Stimulated activated CD8-positive, alpha-beta memory T cell treated with anti-CD3 and anti-CD28 coated beads, Interleukin-4, amount 100 ng/mL, for 1 hour (primary cell): ENCODE measurements at places on chromosomes 6 and 20.

GRCh38 chr6:31351033-31351380 is 6.0 kb downstream of the HLA-B start:
- DNase-seq: no peak

- no peak for DNase-seq
These were observed 12.4 kb upstream of the F13A1 start for GRCh38 chr6:6332811-6333244.

- DNase-seq: no peak
These were observed 136.0 kb downstream of the SOD2 start for GRCh38 chr6:159557031-159557430.

DNA sequence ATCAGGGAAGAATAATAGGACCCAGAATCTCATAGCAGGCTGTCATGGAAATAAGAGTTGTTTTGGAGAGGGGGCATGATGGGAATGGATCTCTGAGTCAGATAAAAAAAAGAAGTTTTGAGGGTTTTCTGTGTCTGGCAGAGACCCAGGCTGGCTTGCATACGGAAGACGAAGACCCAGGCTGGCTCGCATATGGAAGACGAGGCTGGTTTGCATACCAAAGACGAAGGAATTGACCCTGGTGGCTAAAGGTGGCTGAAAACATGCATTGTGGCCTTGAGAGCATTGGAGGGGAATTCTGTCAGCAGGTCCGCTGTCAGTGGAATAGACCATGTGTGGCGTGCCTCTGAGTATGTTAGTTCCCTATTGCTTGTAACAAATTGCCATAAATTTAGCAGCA is 335.1 kb downstream of the BTBD3 start:
- DNase-seq: no peak

- no peak for DNase-seq
These were observed 348.4 kb downstream of the TPBG start for GRCh38 chr6:82711971-82712370.

DNA sequence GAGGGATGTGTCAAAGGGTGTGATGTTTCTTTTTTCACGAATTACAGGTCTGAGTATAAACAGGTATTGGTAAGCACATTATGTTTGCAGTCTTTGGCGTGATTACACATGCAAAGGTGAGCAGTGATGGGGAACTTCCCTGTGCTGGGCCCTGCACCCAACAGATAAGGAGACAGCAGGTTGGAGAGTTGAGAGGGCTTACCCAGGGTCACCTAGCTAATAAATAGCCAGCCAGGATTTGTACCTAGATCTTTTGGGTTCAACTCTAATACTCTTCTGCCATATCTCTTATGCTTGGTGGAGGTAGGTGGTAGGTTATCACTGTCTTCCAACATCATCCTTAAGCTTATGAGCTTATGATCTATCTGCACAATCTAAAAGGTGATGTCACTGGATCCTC is 46.5 kb downstream of the AFG1L start:
- no peak for DNase-seq

- no peak for DNase-seq
These were observed 179.8 kb downstream of the ERMARD start for GRCh38 chr6:169931261-169931660.

- no peak for DNase-seq
These were observed 47.6 kb downstream of the CHD6 start for GRCh38 chr20:41570557-41570956.

DNA sequence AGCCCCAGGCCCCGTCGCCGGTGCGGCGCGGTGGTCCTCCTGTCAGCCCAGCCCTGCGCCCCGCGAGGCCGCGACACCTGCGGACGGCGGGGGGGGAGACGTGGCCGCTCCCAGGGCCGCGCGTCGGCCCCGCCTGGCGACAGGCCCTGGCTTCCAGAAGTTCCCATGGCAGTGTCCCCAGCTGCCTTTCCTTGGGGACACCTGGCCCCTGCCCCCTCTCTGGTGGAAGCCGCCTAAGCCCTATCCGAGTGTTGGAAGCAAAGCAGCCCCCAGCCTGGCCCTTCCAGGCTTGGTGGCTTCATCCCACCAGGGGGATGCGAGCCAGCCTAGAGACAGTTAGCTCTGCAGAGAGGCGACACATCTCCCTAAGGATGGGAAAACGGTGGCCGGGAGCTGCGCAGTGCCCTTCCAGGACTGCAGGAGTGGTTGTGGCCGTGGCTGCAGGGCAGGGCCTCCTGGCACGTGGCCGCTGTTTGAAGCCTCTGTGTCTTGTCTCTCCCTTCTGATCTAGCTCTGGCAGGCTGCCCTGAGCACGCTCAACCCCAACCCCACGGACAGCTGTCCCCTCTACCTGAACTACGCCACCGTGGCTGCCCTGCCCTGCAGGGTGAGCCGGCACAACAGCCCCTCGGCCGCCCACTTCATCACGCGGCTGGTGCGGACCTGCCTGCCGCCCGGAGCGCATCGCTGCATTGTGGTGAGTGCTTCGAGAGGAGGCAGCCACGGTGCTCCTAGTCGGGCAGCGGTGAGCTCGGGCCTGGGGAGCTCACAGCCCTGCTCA is 816 bp downstream of the NPEPL1 start:
- DNase-seq: no peak

DNA sequence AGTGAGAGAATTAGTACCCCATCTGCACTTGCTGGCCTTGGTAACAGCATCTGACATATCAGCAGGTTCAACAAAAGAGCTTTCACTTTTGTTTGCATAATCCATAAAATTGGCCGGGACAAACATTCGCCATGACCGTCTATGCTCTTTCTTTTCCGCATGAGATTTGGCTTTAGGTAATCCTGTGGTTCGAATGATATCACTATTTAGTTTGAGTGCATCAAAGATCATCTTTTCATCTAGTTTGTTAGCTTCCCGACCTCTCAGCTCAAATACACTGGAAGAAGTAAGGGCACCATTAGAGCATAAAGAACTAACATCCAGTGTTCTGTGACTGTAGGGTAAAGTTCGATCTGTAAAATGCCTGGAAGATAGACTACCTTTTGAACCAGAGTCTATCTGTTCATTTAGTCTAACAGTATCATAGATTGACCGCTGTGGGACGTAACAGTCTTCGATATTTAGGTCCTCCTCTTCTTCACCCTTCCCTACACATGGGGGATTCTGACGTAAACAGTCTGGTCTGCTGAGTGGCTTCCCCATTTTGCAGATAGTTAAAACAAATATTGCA is 101.6 kb downstream of the DST start:
- no peak for DNase-seq

DNA sequence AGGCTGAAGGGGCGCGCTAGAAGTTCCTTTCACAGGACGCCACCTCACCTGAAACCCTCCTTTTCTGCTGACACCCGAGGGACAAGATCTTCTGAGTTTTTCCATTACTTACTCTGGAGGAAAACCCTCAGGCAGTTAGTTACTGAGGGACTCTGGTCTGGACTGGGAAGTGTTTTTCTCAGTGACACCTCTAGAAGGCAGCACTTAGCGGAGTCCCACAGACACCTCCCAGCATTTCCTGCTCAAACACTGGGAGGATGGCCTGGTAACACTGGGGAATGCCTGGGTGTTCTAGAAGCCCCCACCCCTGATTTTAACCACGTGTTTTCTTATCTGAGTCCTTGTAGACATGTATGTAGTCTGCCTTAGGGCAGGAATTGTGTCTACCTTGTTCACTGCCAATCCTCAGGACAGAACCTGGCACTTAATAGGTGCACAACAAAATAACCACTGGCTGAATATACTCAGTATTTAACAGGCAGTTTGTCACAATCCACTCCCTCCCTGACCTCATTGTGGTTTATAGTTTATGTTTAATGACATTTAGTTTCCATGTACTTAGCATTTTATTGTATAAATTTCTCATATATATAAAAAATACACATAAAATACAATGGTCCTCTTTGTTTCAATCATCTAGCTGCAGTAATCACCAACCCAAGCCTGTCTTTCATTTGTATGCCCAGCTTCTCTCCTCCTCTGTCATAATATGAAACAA is 4.8 kb downstream of the GSTA3 start:
- no peak for DNase-seq

GRCh38 chr6:170440437-170440836 is 112.7 kb downstream of the PSMB1 start:
- no peak for DNase-seq

GRCh38 chr6:129175066-129175465 is 292.1 kb downstream of the LAMA2 start:
- no peak for DNase-seq
